ENCODE measurements at places on chromosomes 4 and X. TPM values are rescaled to one million over a fixed set of nuclear protein-coding genes. Genes with fewer than 3 reads are reported as not detected.

The SPANXA1 gene
- not detected for polyA plus RNA-seq

The SCD5 gene
- not detected for polyA plus RNA-seq

The MAOA gene
- 0.67 TPM for polyA plus RNA-seq

The TMEM164 gene
- polyA plus RNA-seq, result 2.1 TPM

The F9 gene
- polyA plus RNA-seq, result not detected

The COL25A1 gene
- polyA plus RNA-seq, result not detected

The AMER1 gene
- 0.05 TPM for polyA plus RNA-seq

The PSAPL1 gene
- not detected for polyA plus RNA-seq

The RNF212 gene
- polyA plus RNA-seq, result 6.7 TPM

The CXXC4 gene
- polyA plus RNA-seq, result not detected

DNA sequence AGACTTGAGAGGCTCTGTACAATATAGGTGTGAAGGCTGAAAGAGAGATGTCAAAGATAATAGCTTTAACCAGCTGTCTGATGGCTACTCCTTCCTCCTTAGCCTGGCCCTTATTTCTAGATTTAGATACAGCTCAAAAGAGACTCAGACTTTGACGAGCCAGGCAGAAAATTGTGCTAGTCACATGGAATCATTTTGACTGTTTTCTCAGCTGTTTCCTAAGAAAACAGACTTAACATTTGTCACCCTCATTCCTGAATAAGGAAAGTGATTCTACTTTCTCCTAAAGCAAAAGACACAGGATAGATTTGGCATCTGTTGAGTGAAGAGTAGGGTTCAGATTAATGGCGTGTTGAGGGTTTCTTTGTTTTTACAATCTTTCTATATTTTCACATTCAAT is 340.7 kb downstream of the DHX15 start:
- DNase-seq, result no peak

- DNase-seq, result no peak
Observed at GRCh38 chr4:149885896-149886295, 70.3 kb upstream of the IQCM start.

GRCh38 chr4:163623787-163624186 is 129.3 kb downstream of the TMA16 start:
- no peak for DNase-seq

DNA sequence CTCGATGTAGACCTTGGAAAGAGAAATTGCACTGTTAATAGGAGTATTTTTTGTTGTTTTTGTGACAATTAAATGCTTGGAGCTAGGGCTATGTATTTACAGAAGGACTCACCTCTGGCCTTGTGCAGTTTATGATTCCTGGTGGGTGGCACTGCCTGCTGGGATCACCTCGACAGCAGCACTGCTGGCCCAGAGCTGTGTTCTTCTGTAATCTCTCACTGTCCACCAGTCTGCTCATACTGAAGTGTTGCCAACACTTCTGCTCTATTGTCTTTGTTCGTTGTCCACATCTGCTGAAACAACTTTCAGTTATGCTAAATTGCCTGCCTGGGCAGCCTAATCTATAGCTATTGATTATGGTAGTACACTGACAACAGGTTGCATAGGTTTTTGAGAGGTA is 194.4 kb upstream of the ANK2 start:
- DNase-seq, result no peak

GRCh38 chr4:152965611-152966010 is 29.5 kb downstream of the FHDC1 start:
- DNase-seq, result no peak

- no peak for DNase-seq
Observed at GRCh38 chr4:77454858-77455257, 150.8 kb upstream of the CXCL13 start.

GRCh38 chrX:120768254-120768653 is 107.4 kb downstream of the CT47B1 start:
- no peak for DNase-seq

GRCh38 chr4:29005838-29006237 is 1714.3 kb upstream of the PCDH7 start:
- DNase-seq, result no peak

- no peak for DNase-seq
Observed at GRCh38 chr4:54067166-54067565, 2.8 kb upstream of the CHIC2 start.

DNA sequence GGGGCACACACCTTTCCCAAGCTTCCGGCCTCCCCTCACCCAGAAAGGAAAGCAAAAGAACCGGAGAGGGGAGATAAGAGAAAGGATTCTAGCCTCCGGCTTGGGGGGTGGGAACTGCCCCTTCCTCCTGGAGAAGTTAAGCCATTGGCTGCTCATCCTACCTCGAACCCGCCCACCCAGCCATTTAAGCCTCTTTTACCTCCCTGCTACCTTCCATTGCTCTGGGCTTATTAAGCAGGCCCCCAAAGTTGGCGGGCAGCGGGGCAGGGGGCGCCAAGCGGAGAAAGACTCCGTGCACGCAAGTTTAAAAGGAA is 2.3 kb downstream of the MAML3 start:
- no peak for DNase-seq

GRCh38 chrX:2546496-2546895 is 45.7 kb upstream of the DHRSX start:
- DNase-seq, result no peak

GRCh38 chr4:12186526-12186925 is 757.8 kb upstream of the HS3ST1 start:
- no peak for DNase-seq

DNA sequence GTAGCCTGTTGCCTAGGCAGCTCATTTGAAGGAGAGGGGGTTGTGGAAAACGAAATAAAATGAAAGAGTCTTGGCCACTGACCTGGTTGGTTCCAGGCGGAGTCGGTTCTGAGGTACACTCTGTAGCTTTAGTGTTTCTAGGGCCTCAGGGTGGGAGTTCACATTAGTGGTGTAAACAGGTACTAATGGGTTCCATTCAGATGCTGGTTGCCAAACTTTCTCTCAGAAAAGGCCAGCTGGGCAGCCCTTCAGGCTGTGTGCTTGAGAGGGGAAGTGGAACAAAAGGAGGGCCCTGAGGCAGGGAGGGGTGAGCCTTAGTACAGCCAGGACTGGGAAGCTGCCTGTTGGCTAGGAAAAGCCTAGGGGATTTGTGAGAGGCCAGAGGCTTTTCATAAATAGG is 24.8 kb downstream of the NHSL2 start:
- DNase-seq, result no peak

- no peak for DNase-seq
Observed at GRCh38 chr4:104451573-104451972, 43.1 kb downstream of the CXXC4 start.

DNA sequence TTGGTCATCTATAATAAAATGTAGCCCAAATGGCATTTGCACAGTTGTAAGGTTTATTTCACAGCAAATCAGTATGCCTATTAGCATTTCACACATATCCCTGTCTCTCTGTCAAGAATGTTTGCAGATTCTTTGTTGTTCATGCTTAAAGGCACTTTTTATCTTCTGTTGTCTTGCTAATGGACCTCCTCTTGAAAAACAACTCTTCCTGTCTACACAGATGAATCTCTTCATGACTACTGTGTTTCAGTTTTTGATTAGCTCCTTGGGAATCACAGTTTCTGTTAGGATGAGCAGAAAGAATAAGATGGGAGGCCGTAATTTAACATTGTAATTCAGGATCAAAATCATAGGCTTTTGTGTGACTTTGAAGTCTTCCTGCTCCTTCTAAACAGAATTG is 35.5 kb upstream of the SLC4A4 start:
- DNase-seq, result no peak

DNA sequence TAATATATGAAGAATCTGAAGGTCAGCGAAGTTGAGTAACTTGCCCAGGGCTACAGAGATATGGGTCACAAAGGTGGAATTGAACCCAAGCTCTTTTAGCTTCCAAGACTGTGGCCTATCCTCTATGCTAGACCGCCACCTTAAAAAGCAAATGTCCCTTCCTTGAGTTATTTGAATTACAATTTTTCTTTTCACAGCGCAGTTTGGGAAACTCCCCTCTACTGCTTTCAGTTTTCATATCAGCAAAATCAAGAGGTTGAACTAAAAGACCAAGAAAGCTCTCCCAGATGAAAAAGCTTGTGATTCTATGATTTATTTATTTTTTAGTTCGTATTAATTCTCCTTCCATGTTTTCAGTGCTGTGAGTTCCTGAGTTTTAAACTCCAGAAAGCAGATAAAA is 174.5 kb upstream of the C1QTNF7 start:
- no peak for DNase-seq

- no peak for DNase-seq
Observed at GRCh38 chr4:90543419-90544170, 416.4 kb downstream of the CCSER1 start.

DNA sequence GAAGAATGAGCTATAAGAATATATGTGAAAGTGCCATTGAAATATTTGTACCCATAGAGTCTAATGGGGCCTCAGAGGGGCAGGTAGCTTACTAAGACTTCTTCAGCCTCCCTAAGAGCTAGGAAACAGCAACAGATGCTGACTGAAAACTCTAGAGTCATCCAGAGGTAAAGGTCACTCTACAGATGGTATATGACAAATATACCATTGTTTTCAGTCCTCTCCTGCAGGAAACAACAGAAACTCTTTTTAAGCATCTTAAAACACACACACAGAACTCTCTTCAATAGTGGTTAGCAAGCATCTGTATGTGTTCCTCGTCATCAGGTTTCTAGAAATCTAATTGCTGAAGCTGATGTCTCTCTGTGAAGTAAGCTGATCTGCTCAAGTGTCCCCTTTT is 313.8 kb upstream of the GATB start:
- DNase-seq, result no peak

DNA sequence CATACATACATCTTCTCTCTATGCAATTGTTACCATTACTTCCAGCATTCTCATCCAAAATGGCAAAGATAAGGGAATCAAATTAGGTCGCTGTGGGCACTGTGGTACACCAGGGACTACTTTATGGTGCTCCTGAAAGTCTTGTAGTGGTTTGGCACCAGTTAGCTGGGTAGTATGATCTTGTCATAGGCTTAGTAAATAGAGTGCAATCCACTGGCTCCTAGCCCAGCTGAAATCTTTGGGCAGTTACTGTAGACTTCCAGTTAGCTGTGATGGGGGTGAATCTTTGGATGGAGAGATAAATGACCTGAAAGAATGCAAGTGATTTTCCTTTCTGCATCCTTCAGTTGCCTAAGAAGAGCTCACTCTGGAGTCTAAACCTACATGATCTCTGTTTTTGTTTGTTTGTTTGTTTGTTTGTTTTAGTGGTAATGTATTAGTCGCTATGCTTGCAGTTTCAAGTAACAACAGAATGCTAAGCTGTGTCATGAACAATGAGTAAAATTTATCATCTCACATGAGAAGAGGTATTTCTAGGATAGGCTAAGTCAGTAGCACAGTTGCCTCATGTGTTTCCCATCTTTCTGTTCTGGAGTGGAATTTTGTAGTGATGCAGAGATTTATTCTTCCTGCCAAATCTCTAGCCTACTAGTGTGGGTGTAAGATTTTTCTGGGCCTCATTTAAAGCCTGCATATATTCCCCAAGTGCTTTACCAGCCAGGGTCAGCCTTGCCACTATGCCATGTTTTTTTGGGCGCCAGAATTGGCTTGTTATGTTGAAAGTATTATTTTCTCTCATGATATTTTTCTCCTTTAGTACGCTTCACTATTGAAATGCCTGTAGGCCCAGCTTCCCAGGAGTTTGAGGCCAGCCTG is 24.2 kb downstream of the HERC3 start:
- DNase-seq, result no peak

DNA sequence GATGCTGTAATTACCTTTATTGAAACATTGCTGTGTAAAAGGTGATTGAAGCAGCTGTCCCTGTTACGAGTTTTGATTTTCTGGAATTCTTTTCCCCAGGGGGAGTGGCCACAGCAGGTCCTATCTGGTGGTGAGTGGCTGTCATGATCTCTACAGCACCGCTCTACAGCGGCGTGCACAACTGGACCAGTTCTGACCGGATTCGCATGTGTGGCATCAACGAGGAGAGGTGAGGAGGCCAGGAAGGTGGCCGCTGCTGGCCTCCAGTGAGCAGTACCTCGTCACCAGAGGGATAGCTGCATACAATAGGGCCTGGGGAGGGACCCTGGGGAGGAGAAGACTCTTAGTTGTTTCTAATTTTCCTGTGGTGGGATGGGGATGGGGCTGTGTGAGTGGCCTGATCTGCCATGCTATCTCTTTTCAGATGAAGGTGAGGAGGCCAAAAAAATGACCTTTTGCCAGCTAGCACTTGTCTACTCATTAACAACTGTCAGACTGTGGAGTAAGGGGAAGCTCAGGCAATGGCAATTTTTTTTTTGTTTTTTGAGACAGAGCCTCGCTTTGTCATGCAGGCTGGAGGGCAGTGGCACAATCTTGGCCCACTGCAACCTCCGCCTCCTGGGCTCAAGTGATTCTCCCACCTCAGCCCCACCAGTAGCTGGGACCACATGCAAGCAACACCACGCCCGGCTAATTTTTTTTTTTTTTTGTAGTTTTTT is 22.8 kb downstream of the BCORL1 start:
- DNase-seq, result no peak

- DNase-seq, result no peak
Observed at GRCh38 chr4:20151436-20151835, 100.3 kb upstream of the SLIT2 start.

GRCh38 chrX:118062048-118062789 is 54.4 kb downstream of the KLHL13 start:
- DNase-seq, result no peak

GRCh38 chr4:108556588-108557200 is 63.7 kb upstream of the RPL34 start:
- no peak for DNase-seq

- no peak for DNase-seq
Observed at GRCh38 chr4:187357045-187357643, 633.5 kb upstream of the FAT1 start.

DNA sequence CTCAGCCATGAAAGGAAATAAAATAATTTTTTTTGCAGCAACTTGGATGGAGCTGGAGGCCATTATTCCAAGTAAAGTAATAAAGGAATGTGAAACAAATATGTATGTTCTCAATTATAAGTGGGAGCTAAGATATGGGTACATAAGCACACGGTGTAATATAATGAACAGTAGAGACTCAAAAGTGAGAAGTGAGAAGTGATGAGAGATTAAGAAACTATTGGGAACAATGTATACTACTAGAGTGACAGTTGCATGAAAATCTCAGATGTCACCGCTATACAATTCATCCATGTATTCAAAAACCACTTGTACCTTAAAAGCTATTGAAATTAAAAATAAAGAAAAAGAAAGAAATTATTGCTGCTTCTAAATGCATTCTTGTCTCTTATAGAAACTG is 182.9 kb upstream of the TACR3 start:
- DNase-seq, result no peak

DNA sequence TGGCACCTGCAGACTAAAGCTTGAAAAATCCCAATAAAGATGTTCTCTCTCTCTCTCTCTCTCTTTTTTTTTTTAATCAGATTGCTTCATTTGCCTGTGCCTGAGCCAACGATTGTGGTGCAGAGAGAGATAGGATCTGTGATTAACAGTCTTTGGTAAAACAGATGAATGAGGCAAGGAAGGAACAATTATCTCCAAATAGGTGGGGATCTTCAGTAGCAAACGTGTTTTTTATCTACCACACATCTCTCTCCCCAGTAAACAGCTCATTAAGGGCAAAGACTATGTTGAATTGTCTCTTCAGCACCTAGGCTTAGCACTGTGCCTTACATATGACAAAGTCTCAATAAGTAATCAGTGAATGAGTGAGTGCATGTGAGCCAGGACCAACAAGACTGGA is 96.3 kb downstream of the SMIM20 start:
- DNase-seq, result no peak

GRCh38 chr4:145613566-145614232 is 5.5 kb upstream of the MMAA start:
- no peak for DNase-seq

Measured in naive thymus-derived CD4-positive, alpha-beta T cell (primary cell).